ENCODE measurements at places on chromosomes 1 and 21. TPM values are rescaled to one million over a fixed set of nuclear protein-coding genes. Genes with fewer than 3 reads are reported as not detected.

DNA sequence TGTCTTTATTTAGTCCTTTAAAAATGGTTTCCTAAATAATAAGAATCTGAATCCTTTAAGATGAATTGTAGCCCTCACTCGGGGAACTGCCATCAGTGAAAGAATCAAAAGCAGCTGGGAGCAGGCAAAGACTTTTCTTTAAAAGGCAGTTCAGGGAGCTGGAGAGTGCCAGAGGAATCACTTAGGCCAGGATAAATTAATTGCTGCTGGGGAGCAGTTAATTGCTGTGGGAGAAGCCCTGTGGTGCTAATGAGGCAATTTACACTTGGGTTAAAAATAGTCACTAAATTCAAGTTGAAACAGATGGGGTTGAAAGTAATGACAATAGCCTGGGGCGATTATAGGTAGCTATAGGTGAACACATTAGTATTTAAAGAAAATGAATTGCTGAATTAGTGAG lies 38.7 kb upstream of the COL24A1 start:
- no peaks in the 10 kb centered on the region for H3K36me3 ChIP-seq
- peaks cover 32% of the 10 kb centered on the region for H3K4me1 ChIP-seq
- no peaks in the 10 kb centered on the region for H3K27me3 ChIP-seq
- H3K27ac ChIP-seq, result no peak overlapping the region
- H3K4me3 ChIP-seq, result no peak overlapping the region
- no peak for DNase-seq

- H3K4me1 ChIP-seq, result no peaks in the 10 kb centered on the region
- H3K4me3 ChIP-seq, result no peak overlapping the region
- H3K27ac ChIP-seq, result no peak overlapping the region
- H3K36me3 ChIP-seq, result peaks cover 2% of the 10 kb centered on the region
Observed at GRCh38 chr1:244779410-244779809, 56.0 kb upstream of the COX20 start.

The PRELP gene
- total RNA-seq, result 0.18 TPM

DNA sequence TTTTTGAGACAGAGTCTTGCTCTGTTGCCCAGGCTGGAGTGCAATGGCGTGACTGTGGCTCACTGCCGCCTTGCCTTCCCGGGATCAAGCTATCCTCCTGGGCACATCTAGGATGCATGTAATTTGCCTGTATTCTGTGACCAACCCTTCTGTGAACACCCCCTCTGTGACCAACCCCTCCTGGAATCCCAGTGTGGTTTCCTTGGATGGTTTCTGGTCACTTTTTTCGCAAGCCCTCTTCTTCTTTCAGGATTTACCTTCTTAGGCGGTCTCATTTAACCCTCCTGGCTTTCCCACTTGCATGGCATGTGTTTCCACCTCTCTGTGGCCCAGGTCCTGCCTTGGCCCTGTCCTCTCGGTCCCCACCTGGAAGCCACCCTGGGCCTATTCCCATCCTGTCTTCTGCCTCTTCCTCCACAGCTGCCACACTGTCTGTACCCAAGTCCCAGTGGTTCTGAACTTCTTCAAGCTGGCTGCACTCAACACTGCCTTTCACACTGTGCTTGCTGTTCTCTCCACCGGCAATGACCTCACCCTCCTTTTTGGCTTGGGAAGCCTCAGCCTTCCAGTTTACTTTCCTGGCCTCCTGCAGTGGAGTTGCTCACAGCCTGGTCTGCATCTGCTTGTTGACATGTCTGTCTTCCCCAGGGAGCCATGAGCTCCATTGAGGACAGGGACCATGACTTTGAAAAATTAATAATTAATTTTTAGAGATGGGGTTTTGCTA lies 57.0 kb downstream of the DISC1 start:
- no peak overlapping the region for H3K4me3 ChIP-seq
- H3K27ac ChIP-seq, result no peak overlapping the region
- H3K36me3 ChIP-seq, result peaks cover 26% of the 10 kb centered on the region
- DNase-seq, result no peak
- H3K27me3 ChIP-seq, result peaks cover 6% of the 10 kb centered on the region

The C1orf210 gene
- total RNA-seq, result 11.7 TPM

DNA sequence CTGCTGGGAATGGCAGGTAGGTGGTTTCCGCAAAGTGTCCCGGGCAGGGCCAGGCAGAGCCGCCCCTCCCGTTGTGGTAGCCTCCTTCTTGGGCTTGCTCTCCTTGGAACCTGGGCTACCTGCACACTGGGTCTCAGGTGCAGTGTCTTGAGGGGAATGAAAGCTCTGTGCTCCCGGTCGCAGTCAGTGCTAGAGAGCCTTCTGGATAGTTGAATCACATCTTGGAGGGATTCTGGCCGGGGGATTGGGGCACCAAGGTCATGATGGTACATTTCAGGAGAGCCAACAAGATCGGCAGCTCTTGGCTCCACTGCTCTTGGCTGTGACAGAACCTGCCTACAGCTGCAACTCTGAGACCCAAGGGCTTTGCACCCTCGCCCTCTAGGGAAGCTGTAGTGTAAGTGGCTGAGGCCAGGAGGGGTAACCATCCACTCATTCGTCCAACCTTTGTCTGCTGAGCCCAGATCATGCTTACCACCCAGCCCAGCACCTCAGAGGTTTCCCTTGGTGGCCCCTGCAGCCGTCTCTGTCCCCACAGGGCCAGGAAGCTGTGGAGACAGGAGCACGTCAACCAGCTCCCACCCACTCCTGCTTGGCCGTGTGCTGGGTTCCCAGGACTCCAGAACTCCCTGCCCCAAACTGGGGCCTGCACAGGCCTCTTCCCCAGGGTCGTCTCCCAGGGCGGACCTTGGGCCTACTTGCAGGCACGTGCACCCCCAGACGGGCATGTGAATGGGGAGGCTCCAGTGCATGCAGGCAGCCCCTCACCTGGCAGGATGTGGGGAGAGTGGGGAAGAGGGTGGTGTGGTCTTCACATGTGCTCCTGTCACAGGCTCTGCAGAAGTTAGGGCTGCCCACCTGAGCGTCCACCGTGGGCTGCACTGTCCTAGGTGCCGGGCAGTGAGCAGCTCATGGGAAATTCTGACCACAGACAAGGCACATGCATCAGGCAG lies 40.0 kb downstream of the NTPCR start:
- H3K4me1 ChIP-seq, result no peaks in the 10 kb centered on the region
- no peak for DNase-seq
- H3K27me3 ChIP-seq, result peaks cover 4% of the 10 kb centered on the region

DNA sequence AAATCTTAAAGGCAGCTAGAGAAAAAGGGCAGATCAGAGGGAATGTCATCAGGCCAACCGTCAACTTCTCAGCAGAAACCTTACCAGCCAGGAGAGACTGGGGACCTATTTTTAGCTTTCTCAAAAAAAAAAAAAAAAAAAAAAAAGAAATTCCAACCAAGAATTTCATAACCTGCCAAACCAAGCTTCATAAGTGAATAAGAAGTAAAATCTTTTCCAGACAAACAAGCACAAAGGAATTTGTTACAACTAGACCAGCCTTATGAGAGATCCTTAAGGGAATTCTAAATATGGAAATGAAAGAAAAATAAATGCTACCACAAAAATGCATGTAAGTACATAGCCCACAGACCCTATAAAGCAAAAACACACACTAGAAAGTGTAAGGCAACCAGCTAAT lies 267.7 kb downstream of the AKT3 start:
- peaks cover 44% of the 10 kb centered on the region for H3K36me3 ChIP-seq
- no peaks in the 10 kb centered on the region for H3K27me3 ChIP-seq
- DNase-seq, result no peak
- no peak overlapping the region for H3K4me3 ChIP-seq

The BLACAT1 gene
- 5.2 TPM for total RNA-seq

DNA sequence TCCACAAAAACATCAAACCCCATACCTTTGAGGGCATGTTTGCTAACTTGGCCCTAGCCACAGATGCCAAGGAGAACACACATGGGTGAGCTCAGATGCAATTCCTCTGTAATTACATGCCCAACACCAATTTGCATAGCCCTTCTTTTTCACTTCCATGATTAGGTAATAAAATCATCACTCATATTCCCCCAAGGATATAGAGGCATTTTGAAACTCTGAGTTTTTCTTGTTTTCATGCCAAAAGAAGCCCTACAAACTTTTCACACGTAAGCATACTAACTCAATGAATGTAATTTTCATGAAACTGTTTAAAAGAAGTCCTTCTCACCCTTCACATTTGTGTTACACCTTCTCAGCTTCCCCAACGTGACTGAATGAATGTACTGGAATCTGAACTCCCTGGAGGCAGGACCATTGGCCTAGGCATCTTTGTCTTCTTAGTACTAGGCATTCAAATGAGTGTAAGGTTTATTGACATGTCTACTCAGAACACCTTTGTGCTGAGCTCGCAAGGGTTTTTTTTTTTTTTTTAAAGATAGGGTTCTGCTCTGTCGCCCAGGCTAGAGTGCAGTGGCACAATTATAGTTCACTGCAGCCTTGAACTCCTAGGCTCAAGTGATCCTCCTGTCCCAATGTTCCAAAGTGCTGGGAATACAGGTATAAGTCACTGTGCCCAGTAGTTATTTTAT lies 31.0 kb downstream of the FBXO42 start:
- H3K27me3 ChIP-seq, result no peaks in the 10 kb centered on the region
- no peaks in the 10 kb centered on the region for H3K4me1 ChIP-seq
- 0 out of 2 replicates have a peak overlapping the region, but pooled peaks have one; percentile 17 for H3K27ac ChIP-seq
